ENCODE measurements at places on chromosomes 16 and 17.

DNA sequence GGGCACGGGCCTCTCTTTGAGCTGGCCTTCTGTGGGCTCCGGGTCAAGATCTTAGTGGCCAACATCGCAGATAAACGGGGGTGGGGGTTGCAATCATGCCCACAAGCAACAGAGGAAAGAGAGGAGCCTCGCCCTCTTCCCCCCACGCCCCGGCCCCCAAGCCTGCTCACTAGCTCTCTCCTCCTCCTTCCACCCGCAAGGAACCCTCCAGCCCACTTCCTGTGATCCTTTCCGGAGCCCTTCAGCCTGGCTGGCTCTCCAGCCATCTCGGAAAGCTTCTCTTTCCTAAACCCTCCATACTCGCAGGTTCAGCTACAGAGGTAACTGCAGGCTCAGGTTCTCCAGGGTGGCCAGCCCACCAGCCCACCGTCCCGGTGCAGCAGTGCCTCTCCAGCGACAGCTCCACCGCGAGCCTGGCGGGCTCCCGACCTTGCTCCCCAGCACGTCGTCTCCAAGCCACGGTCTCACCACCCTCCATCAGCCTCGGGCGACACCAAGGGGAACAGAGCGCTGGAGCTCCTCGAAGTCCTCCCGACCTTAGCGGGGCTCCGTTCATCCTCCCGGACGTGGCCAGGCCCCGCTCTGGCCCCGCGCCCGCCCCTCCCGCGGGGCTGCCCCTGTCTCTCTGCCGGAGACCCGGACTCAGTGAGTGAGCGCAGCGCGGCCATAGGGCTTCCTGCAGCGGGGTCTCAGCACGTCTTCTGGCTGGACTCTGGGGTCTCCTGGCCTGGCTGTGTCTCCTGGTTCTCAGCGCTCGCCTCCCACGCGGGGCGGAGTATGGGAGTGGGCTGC is 12.9 kb upstream of the ODF4 start:
- DNase-seq: peak; percentile 7

DNA sequence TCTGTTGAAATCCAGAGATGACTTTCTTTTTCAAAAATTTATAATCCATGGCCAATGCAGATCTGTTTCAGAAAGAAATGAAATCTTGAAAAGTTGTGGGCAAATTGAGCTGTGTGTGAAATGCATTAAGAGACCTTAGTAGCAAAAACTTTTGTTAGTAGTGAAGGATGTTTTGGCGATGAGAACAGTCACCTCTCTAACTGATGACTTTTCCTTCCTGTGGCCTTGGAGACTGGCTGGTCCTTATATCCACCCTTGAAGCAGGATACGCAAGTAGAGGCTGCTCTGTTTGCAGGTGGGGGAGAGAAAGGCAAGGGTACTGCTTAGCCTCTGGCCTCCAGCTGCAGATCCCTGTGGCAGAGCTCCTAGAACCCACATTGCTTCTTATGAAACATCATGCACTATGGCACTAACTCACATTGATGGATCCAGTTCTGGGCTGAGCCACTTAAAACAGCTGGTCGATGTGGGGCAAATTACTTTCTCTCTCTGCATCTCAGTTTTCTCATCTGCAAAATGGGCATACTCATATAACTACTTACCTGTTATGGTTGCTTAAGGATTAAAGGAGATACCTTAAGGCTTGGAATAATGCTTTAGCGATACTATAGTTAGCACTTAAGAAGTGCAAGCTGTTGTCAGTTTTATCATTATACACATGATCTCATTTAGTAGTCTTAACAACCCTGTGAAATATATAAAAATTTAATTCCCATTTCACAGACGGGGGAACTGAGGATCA is 89.3 kb downstream of the SDR42E1 start:
- no peak for DNase-seq

DNA sequence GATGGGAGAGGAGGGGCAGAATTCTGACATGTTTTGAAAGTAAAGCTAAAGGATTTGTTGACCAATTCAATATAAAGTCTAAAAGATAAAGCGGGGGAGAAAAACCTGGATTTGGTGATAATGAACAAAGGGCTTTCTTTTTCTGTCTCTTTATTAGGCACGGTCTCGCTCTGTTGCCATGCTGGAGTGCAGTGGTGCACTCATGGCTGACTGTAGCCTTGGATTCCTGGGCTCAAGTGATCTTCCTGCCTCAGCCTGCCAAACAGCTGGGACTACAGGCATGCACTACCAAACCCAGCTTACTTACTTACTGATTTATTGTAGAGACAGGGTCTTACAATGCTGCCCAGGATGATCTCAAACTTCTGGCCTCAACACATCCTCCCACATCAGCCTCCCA is 7.5 kb downstream of the CDR2 start:
- no peak for DNase-seq

DNA sequence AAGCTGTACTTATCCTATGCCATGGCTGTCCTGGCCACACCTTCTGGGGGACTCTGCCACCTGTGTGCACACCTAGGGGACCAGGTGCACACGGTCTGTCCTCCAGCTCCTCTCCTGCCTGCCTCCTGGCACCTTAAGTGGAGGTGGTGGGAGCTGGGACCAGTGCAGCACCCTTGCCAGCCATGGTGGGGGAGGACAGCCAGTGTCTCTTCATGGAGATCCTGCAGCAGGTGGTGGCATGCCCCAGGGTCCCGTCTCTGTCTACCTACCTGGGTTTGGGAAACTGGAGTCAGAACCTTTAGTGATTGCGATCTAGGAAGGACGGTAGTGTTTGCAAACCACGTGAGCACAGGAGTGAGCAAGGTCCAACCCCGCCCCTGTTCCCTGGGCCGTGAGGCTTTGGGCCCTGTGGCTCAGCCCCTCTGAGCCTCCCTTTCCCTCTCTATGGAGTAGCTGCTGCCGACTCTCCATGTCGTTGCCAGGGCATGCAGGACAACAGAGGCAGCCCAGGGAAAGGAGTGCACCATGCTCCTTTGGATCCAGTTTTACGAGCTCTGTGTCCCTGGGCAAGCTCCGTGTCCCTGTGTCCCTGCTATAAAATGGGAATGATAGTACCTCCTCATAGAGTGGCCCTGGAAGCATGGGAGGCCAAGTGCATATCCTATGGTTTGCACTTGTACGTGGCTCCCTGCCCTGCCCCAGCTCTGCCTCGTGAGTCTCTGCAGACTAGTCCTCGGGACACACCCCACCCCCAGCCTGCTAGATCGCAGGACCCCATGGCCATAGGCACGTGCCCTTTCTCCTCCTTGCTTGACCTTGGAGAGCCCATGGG is 7.1 kb downstream of the ADGRG1 start:
- DNase-seq: no peak

DNA sequence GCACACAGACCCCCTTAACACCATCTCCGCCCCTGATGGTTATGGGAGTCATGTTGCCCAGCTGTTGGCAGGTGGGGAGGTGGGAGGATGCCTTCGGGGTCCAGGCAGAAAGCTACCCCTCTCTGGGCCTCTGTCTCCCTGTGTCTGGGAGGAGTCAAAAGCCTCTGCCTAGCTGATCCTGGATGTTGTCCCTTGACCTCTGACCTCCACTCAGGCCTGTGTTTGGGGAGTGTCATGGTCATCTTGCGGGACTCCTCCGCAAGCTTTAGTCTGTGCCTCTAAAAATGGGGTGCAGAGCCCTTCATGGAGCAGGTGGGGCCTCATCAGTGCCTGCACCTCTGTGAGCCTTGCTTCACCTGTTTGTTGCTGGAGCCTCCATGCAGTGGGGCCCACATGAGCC is 3.8 kb downstream of the LLGL1 start:
- no peak for DNase-seq

- DNase-seq: no peak
Observed at GRCh38 chr16:78211946-78212345, 112.5 kb downstream of the WWOX start.

DNA sequence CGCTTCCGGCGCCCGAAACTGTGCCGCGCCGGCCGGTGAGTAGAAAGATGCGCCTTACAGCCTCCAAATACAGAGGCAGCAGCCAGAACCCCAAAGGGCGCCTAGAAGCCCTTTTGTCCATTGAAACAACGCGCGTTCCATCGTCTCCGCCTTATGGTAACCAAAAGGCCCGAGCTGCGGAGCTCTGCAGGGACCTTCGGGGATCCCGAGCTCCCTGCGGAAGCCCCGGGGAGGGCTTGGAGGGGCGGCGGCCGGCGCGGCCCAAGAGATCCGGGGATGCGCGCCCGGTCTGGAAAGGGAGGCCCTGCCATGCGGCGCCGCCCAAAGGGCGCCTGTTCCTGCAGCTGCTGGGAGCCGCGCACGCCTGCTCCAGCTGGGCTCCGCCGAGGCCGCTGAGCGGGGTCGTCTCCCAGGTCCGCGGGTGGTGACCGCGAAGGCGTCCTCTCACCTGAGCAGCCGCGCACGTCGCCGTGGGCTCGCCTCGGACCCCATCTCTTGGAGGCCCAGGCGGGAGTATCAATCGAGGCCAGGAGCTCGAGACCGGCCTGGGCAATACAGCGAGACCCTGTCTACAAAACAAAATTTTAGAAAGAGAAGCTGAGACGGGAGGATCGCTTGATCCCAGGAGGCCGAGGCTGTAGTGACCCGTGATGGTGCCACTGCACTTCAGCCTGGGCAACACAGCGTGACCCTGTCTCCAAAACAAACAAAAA is 742 bp upstream of the FBXO31 start:
- DNase-seq: peak; percentile 28

GRCh38 chr17:57046749-57047148 is 38.3 kb upstream of the AKAP1 start:
- no peak for DNase-seq

DNA sequence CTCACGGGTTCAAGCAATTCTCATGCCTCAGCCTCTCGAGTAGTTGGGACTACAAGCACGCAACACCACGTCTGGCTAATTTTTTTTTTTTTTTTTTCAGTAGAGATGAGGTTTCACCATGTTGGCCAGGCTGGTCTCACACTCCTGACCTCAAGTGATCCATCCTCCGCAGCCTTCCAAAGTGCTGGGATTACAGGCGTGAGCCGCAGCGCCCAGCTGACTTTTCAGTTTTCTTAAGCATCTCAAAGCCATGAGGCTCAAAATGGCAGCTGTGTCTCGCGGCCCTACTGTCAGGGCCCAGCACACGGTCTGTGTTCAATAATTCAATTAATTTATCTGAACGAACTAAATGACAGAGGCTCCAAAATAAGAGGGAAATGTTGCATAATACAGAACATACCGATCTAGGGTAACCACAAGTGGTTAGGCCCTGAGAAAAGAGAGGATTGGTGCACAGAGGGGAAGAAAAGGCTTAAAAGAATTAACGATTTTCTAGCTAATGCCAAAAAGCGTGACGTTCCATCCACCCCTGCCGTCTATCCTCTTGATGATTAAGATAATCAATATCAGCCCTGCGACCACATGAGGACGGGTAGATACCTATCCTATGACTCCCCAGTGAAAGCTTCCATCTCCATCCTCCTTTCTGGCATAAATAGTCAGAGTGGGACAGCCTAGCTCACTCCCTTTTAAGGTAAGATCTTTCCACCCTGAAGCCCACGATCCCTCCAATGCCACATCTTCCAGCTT is 136.9 kb downstream of the SLC39A11 start:
- no peak for DNase-seq

DNA sequence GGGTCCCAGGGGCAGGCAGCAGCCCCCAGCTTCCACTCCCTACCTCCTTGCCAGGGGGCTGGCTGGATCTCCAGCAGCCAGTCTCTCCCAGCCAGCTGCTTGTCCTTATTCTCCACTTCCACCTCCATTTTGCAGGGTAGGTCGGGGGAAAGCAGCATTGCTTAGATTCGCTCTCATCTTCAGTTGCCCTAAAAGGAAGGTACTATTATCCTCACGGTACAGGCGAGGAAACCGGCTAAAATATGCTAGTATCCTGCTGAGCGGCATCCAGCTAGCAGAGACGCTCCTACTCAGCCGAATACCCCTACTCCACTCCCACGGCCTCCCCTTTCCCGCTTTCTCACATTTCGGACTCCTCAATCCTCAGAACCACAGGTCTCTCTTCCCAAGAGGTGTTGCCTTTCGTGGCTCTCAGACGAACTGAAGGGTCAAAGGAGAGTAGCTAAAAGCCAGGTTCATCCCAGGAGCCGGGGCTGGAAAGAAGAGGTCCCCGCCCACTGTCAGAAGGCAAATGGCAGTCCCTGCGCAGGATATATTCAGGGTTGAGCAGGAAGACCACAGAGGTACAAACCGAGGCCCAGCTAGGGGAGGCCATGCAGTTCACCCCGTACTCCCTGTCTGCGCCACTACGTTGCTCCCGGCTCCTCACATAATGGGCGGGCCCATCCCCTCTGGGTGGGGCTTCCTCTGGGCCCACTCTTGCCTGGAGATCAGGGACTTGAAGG is 1.7 kb upstream of the RAB11FIP4 start:
- DNase-seq: no peak

- no peak for DNase-seq
Observed at GRCh38 chr16:67804853-67805542, 1.4 kb downstream of the RANBP10 start.

DNA sequence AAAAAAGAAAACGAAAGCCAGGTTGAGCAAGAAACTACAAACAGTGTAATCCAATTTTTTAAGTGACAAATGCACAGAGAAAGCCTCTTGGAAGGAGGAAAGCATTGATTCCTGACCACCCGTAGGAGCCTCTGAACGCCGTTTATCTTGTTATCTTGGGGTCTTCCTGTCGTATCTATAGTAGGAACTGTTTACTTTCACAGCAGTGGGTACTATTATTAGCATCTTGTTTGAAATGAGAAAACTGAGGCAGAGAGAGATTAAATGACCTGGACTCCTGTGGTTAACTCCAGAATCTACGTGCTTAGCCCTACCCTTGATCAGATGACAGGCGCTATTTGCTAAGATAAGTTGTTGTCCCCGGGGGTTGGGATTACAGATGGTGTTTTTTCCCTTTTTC is 196.7 kb upstream of the FOXF1 start:
- no peak for DNase-seq

- DNase-seq: no peak
Observed at GRCh38 chr16:75252946-75253911, 1.8 kb upstream of the BCAR1 start.

DNA sequence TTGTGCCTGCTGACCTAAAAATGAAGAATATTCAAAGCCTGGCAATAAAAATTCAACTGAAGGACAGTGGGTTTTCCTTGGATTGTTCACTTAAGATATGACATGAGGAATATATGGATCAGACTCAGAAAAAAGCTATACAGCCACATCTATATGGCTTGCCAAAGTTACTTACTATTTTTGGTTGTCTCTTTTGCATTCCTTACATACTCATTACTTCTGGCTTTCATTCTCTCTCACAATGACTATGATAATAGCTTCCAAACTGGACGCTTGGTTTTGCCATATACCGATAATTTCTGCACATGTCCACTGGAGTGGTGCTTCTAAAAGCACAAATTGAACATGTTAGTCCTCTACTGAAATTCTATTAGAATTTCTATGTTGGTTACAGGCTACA is 664.9 kb downstream of the CDH8 start:
- DNase-seq: no peak

GRCh38 chr16:52832771-52833170 is 219.9 kb downstream of the CHD9NB start:
- DNase-seq: no peak

- DNase-seq: no peak
Observed at GRCh38 chr16:23667355-23667659, 11.4 kb upstream of the PLK1 start.

GRCh38 chr16:26058326-26058725 is 366.6 kb downstream of the HS3ST4 start:
- DNase-seq: no peak

- no peak for DNase-seq
Observed at GRCh38 chr16:79537584-79537983, 63.0 kb downstream of the MAF start.

- no peak for DNase-seq
Observed at GRCh38 chr16:7637446-7637845, 304.8 kb downstream of the RBFOX1 start.

- no peak for DNase-seq
Observed at GRCh38 chr16:81481207-81481821, 36.7 kb downstream of the CMIP start.
